AG10803 (cell line): ENCODE measurements at places on chromosomes 2 and 18.

DNA sequence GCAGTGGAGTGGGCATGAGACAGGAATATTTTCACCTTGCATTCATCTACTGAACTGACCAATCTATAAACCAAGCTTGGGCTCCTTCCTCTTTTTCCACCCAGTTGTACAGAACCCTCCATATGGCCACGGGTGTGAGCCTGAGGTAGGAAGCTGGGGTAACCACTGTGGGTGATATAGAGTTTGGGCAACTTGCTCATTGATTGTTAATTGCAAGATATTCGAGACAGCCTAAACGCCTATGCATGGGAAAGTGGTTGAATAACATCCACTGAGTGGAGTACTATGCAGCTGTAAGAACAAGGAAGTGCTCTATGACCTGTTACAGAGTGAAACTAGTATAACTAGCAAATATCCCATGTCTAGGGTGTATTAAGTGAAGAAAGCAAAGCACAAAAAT, 7.3 kb upstream of the VAPA start:
- DNase-seq = no peak

DNA sequence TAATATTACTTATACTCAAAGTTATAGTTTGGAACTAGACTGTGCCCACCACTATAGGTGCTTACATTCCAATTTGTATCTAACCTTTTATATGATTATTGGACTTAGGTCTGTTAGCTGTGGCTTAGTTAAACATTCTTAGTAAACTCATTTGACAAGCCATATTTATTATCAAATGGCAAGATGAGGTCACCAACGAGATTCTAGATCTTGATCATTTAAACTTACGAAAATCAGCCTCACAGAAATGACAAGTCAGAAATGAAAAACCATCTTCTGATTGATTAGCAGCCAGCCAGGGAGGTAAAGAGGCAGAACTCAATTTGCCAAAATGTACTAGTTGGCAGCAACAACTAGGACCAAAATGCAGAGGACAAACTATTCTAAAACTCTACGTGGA, 100.4 kb upstream of the STK17B start:
- no peak for DNase-seq

- DNase-seq = no peak
These were observed 793.3 kb downstream of the PLCL1 start for GRCh38 chr2:198597648-198598047.

DNA sequence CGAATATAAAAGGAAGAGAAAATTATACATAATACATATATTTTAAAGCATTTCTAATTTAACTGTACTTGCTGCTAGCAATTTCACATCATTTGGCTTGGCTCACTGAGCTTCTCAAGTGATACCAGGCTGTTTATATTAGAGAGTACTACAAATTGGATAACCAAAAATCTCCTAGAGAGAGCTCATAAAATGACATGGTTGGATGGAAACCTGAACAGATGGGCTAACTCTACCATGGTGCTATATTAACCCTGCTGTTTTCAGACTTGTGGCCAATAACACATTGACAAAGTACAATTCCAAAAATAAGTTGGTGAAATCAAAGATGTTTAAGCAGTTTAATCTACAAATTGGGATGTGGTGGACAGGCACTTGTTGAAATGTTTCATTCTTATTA, 364.4 kb upstream of the GCFC2 start:
- no peak for DNase-seq

- no peak for DNase-seq
These were observed 38.2 kb upstream of the MAP3K20 start for GRCh38 chr2:173037245-173038120.

- DNase-seq = no peak
These were observed 83.3 kb downstream of the RTP5 start for GRCh38 chr2:241952816-241953215.

DNA sequence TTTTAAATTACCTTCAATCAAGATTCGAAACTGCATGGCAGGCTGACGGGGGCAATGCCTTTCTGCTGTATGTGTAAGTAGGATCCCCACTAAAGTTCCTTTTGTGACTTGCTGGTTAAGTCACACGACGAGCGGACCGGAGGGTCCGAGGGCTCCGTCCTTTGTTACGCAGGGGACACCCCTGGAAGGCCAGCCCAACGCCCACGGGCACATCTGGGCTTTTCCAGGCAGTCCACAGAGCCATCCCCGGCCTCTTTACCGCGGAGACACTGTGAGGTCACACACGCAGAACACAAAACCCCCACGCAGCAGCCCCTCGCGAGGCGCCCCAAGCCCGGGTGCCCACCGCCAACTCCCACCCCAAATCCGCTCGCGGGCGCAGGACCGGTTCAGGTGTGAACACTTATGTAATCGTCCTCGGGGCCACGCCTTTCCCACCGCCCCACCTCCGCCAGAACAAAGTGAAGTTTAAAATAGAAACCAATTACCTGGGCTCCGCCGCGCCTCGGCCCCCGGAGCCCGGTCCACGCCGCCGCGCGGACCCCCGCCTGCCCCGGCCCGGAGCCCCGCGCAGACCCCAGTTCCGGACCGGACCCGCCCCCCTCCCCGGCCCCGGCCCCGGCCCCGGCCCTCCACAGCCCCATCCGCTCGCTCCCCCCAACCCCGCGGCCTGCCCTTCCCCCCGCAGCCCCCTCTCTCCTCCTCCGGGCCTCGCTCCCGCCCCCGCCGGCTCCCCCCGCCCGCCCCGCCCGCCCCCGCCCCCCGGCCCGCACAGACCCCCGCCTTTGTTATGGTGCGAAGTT, 4.2 kb downstream of the ZNF516 start:
- DNase-seq = no peak

GRCh38 chr2:155404433-155405002, 706.0 kb downstream of the KCNJ3 start:
- no peak for DNase-seq

DNA sequence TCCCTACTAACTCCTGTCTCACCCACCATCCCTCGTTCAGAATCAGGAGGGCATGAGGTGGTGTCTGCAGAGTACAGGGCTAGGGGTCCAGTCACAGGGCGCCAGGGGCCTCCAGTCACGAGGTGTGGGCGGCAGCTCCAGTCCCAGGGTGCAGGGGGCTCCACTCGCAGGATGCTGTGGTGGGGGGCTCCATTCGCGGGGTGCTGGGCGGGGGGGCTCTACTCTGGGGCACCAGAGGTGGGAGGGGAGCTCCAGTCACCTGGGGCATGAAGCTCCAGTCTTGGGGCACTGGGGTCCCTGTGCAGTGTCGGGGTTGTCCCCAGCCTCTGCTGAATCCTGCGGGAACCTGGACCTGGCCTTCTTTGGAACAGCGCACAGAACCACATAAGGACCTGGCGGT, 66.0 kb downstream of the EIPR1 start:
- DNase-seq = no peak

DNA sequence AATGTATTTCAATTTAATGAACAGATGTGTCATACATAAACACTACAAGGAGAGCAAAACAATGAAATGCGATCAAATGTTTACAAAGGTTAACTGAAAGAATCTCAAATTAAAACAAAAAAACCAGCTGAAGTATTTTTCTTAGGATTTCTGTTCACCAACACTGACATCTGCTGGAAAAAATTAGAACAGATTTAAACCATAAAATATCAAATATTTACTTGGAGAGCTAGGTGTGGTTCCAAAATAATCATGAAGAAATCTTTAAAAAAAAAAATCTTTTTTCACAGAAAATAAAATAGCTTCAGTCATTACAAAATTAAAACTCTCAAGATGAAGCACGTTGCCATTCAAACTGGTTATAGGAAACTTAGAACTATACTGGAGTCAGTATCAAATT, 13.8 kb downstream of the MMADHC start:
- peak; percentile 26 for DNase-seq

DNA sequence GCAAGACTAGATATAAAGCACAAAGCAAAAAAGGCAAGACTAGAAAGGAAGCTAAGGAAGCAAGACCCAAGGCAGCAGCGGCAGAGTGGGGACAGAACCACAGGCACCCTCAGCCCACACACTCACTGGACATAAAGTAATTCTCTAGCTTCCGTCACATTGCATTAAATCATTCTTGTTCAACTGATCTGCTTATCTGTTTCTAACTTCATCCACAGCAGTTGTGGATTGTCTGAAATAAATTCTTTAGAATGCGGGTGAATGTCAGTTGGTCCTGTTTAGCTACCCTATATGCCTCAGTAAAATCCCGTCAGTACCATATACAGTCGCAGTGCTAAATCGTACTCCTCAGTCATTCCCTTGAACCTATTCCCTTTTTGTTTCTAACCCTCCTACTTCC, 183.2 kb upstream of the SLC39A10 start:
- no peak for DNase-seq

- DNase-seq = no peak
These were observed 67.4 kb upstream of the ZEB2 start for GRCh38 chr2:144587306-144587705.

- DNase-seq = peak; percentile 4
These were observed 489.4 kb downstream of the LRP1B start for GRCh38 chr2:141641462-141641861.

GRCh38 chr2:118913131-118913802, 28.7 kb upstream of the MARCO start:
- DNase-seq = no peak

GRCh38 chr2:197078535-197078934, 152.0 kb upstream of the PGAP1 start:
- DNase-seq = no peak

DNA sequence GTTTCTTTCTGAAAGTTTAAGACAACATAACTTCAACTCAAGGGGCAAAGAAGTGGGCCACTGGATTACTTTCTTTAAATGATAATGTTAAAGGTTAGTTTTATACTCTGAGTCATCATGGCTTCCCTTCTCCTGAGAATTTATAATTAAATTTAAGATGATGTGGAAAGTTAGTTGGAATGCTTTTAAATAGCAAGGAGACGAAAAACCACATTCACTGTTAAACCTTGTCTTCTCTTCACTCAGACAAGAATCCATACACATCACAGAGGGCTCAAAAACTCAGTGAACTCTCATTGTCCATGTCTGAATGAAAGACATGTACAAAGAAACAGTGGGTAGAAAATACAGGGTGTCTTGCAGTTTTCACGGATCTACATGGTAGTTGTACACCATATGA, 65.6 kb downstream of the COL5A2 start:
- peak; percentile 49 for DNase-seq

GRCh38 chr2:220336771-220337170, 709.3 kb downstream of the SLC4A3 start:
- DNase-seq = peak; percentile 42

- DNase-seq = no peak
These were observed 148.7 kb downstream of the CTIF start for GRCh38 chr18:48687346-48688042.

DNA sequence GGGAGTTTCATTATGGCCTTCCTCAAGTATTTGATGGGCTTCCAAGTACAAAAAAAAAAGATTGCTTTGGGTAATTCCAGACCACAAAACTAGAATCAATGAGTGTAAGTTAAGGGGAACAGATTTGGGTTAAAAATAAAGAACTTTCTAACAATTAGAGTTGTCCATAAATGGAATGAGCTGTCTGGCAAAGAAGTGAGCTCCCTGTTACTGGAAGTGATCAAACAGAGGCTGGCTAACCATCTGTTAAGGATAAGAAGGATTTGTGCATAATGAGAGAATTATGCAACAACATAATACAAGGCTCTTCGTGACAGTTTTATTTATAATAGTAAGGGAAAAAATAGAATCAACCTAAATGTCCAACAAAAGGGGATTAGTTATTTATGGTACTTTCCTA, 44.6 kb upstream of the ACVR1 start:
- peak; percentile 23 for DNase-seq

GRCh38 chr2:85550486-85550885, 10.8 kb downstream of the GGCX start:
- DNase-seq = no peak

- DNase-seq = peak; percentile 82
These were observed 60.8 kb downstream of the GPR39 start for GRCh38 chr2:132477436-132477835.

DNA sequence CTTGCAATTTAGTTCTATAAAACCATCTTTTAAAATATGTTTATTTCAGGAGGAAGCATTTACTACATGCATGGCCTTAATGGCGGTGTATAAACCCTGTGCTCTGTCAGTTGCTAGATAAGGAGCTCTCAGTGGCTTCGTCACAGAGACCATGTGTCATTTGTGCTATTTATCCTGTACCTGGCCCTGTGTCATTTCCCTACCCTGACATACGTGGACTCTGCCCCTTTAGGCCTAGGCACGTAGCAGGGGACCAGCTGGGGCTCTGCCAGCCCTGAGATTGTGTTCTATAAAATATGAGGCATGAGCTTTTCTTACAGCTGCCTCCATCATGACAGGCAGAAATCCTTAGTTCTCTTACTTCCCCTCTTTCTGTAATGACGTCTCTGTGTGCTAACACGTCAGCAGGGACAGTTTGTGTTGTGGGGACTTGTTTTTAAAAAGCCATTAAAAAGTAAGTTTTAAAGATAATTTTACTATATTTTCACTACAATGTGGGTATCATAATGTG, 88.0 kb downstream of the ITGB1BP1 start:
- DNase-seq = no peak

DNA sequence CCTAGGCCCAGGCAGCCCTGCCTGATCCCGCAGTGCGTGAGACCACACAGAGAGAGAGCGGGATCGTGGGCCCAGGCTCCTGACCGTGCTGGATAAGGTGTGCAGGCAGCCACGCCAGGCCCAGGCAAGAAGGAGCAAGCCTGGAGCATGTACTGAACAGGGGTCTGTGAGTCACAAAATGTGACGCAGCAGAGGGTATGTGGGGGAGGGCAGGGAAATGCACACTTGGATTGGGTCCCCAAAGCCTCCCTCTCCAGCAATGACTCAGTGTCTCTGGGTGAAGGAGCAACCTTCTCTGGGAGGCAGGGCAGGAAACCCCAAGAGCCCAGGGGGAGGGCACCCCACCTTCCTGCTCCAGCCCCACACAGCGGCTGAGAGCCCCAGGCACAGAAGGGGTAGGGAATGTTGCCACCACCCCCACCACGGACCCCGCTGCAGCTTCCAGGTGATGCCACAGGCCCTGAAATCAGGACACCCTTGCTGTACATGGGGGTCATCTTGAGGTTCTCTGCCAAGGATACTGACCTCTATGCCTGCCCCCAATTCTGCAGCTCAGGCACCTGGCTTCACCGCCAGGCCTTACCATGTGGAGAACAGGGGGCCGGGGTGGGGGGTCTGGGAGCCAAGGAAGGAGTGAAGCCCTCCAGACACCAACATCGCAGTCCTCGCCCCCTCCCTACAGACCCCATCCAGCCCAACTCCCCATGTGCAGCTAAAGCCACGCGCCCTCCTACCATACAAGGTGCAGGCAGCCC, 1.3 kb upstream of the GPC1 start:
- peak; percentile 94 for DNase-seq

DNA sequence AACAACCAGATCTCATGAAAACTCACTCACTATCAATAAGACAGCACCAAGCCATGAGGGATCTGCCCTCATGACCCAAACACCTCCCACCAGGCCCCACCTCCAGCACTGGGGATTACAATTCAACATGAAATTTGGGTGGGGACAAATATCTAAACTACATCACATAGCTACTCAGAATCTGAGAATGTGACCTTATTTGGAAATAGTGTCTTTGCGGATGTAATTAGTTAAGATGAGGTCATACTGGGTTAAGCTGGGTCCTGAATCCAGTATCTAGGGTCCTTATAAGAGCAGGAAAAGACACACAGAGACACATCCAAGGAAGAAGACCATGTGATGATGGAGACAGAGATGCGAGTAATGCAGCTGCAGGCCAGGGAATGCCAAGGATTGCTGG, 27.5 kb upstream of the REEP1 start:
- no peak for DNase-seq
